ENCODE measurements at places on chromosomes 4 and X.
A peak's percentile ranks its signal among the peaks of the same experiment; 100 is the strongest.

GRCh38 chrX:109537324-109537665 is 651 bp downstream of the NXT2 start:
- peak; percentile 50 for DNase-seq

DNA sequence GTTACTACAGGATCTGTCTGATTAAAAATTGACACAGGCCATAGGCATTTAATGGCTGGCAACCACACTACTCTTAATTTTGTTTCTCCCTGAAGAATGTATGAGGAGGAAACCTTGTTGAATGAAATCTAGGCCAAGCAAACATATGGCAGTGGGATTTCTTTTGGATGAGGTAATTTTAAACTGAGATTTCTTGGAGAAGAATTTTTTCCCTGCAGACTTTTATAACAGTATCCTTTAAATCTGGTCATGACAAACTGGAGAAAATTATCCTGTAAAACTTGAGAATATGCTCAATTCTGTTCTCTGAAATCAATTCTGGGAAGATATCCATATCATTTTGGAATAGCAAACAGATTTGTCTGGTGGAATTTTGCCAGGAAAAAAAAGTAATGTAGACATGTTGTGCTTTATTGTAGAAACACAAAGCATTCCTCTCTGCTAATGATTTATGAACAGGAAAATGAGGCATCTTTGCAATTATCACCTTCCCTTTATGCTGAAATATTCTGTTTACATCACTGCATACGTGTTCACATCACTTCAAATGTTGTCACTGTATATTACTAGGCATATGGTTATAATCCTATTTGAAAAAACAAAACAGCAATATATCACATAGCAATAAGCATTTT is 108.3 kb upstream of the ARSJ start:
- DNase-seq = peak; percentile 40

- DNase-seq = peak; percentile 73
Measured at GRCh38 chr4:33924239-33924638, 2320.1 kb downstream of the ARAP2 start.

GRCh38 chr4:17328141-17328815 is 183.6 kb downstream of the QDPR start:
- no peak for DNase-seq

- peak; percentile 65 for DNase-seq
Measured at GRCh38 chr4:64539234-64539849, 130.1 kb upstream of the TECRL start.

Measured in ELR (cell line).